ENCODE measurements at places on chromosomes 4 and X. TPM values are rescaled to one million over a fixed set of nuclear protein-coding genes. Genes with fewer than 3 reads are reported as not detected.

Gene HERC6
- total RNA-seq: 14.9 TPM

Gene UGT2A3
- 0.15 TPM for total RNA-seq

GRCh38 chr4:53121264-53121865, 244.5 kb downstream of the SCFD2 start:
- no peak overlapping the region for H3K27ac ChIP-seq
- H3K4me1 ChIP-seq: peaks cover 6% of the 10 kb centered on the region
- H3K4me3 ChIP-seq: no peak overlapping the region

DNA sequence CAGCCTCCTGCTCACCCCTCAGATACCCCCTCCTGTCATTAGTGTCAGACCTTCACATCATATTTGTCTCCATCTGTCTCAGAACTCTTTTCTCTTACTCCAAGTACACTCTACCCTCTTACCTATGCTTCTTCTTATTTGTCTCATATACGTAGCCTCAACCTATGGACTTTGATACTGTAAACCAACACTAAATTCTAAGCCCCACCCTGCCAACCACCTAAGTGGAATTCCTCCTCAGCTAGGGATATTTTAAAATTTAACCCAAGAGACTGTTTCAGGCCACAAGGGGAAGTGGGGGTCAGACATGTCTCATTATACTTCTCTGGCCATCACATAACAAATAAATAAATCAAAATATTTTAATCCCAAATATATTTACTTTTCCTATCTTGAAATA, 778.1 kb upstream of the GRID2 start:
- no peak for DNase-seq
- H3K27me3 ChIP-seq: no peaks in the 10 kb centered on the region
- H3K36me3 ChIP-seq: no peaks in the 10 kb centered on the region
- H3K27ac ChIP-seq: no peak overlapping the region

Gene TRIM61
- 3.0 TPM for total RNA-seq

DNA sequence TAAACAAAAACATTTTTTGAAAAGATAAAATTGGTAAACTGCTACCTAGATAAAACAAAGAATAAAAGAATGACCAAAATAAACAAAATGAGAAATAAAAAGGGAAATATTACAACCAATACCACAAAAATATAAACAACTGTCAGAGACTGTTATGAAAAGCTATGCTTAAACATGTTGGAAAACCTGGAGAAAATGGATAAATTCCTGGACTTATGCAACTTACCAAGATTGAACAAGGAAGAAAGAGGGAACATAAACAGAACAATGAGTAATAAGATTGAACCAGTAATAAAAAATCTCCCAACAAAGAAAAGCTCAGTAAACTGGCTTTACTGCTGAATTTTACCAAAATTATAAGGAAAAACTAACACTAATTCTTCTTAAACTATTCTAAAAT, 518.7 kb downstream of the GRXCR1 start:
- no peaks in the 10 kb centered on the region for H3K4me1 ChIP-seq
- H3K36me3 ChIP-seq: no peaks in the 10 kb centered on the region
- no peaks in the 10 kb centered on the region for H3K27me3 ChIP-seq
- no peak for DNase-seq
- H3K27ac ChIP-seq: no peak overlapping the region

Gene CT45A5
- total RNA-seq: not detected

Gene TBX22
- not detected for total RNA-seq

GRCh38 chr4:72951628-72952027, 117.9 kb downstream of the COX18 start:
- no peak overlapping the region for H3K27ac ChIP-seq
- no peaks in the 10 kb centered on the region for H3K27me3 ChIP-seq
- H3K36me3 ChIP-seq: no peaks in the 10 kb centered on the region
- no peaks in the 10 kb centered on the region for H3K4me1 ChIP-seq
- DNase-seq: no peak
- H3K4me3 ChIP-seq: no peak overlapping the region

Gene CHIC2
- 16.6 TPM for total RNA-seq

DNA sequence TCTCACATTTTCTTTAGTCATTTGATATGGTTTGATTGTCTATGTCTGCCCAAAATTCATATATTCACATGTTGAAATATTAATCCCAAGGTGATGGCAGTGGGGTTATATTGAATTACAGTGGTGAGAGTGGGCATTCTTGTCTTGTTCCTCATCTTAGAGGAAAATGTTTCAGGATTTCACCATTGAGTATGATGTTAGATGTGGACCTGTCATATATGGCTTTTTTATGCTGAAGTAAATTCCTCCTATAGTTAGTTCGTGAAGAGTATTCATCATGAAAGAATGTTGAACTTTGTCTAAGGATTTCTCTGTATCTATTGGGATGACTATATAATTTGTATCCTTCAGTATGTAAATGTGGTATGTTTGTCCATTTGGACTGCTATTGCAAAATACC, 512.3 kb upstream of the EPHA5 start:
- H3K36me3 ChIP-seq: no peaks in the 10 kb centered on the region
- no peak overlapping the region for H3K4me3 ChIP-seq
- no peaks in the 10 kb centered on the region for H3K4me1 ChIP-seq
- no peak overlapping the region for H3K27ac ChIP-seq
- no peak for DNase-seq

DNA sequence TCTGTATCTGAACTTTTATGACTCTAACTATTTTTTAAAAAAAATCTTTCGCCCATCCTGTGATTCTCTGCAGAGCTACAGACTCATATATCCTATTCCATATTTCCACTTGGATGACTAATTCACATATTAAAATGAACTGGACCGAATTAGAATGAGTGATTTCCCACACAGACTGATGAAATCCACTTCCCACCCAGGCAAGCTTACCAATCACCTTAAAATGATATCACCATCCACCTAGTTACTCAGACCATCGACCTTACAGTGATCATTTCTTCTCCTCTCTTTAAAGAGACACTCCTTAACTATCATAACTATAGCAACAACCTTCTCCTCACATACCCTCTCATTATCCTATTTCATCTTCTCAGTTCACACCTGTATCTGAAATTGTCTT, 34.1 kb upstream of the GUCY1B1 start:
- no peak overlapping the region for H3K4me3 ChIP-seq
- H3K4me1 ChIP-seq: no peaks in the 10 kb centered on the region
- H3K36me3 ChIP-seq: no peaks in the 10 kb centered on the region
- H3K27ac ChIP-seq: no peak overlapping the region
- H3K27me3 ChIP-seq: peaks cover 2% of the 10 kb centered on the region
- DNase-seq: no peak

DNA sequence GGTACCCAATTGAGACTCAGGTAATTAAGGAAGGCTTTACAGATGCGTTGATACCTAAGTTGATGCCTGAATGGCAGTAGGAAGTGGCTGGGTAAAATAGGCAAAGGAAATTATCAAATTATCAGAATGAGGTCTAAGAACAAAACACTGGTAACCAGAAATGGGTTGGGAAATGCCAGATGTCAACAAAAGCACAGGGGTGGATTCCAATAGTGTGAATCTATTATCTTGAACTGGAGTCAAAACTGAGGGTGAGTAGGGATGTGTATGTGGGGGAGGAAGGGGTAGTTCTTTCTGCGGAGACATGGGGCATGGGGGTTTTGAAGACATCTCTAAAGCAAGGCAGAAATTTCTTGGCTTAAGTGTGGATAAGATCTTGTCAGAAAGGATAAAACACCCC, 16.0 kb upstream of the SEPTIN6 start:
- H3K27me3 ChIP-seq: no peaks in the 10 kb centered on the region
- no peak overlapping the region for H3K27ac ChIP-seq
- H3K4me3 ChIP-seq: no peak overlapping the region
- H3K4me1 ChIP-seq: no peaks in the 10 kb centered on the region

DNA sequence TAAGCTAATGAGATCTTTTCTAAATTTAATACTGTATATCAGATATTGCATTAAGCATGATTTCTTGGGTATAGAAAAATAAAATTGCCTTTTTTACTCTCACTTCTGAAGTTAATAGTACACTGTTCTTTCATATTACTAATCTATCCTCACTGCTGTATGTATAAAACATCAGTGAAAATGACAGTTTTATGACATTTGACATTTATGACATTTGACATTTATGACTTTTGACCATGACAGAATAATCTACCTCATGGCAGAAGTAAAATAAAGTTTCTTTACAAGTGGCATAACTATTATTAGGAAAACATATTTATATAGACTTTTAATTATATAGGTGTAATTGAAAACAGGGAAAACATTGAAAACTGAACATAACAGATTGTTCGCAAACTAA, 13.3 kb downstream of the GRID2 start:
- no peaks in the 10 kb centered on the region for H3K4me1 ChIP-seq
- no peak for DNase-seq
- no peak overlapping the region for H3K4me3 ChIP-seq
- H3K27ac ChIP-seq: no peak overlapping the region
- no peaks in the 10 kb centered on the region for H3K27me3 ChIP-seq
- no peaks in the 10 kb centered on the region for H3K36me3 ChIP-seq

GRCh38 chr4:56684320-56685050, 3.4 kb upstream of the HOPX start:
- no peak overlapping the region for H3K4me3 ChIP-seq
- H3K4me1 ChIP-seq: peaks cover 3% of the 10 kb centered on the region
- no peaks in the 10 kb centered on the region for H3K27me3 ChIP-seq
- no peak for DNase-seq

DNA sequence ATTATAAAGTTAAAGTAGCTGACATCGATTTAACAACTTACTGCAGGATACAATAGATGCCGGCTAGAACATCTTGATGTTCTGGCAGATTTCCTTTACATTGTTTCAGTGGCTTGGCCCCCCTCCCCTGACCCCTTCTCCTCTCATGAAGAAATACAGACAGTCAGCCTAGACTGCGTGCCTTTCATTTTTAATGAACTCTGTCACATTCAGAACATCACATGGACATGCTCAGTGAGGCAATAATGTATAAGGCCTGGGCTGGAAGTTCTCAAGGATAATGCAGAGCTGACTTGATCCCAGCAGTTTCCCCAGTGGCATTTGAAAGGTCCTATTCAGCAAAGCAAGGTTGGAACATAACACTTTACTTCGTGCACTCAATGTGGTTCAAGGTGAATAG, 239.2 kb downstream of the ANK2 start:
- DNase-seq: no peak
- no peak overlapping the region for H3K27ac ChIP-seq
- no peak overlapping the region for H3K4me3 ChIP-seq

DNA sequence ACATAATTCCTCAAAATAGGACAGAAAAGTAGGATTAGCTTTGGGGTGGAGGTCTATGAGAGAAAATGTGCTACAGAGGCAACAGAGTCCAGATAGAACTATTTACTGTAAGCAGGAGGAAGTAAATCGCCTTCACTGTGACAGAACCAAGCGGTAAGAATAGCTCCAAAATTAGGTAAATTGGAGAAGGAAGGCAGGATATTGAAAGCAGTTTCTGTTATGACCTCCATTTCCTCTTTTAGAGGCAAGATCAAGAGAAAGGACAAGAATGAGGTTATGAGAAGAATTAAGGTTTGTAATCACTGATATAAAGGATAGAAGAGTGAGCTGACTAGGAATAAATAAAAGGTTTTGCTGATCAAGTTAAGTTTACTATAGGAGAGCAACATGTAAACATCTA, 44.1 kb upstream of the NEUROG2 start:
- H3K27me3 ChIP-seq: no peaks in the 10 kb centered on the region
- no peaks in the 10 kb centered on the region for H3K36me3 ChIP-seq
- no peak overlapping the region for H3K4me3 ChIP-seq

- H3K36me3 ChIP-seq: no peaks in the 10 kb centered on the region
- H3K4me3 ChIP-seq: no peak overlapping the region
- no peak overlapping the region for H3K27ac ChIP-seq
- DNase-seq: no peak
- H3K27me3 ChIP-seq: no peaks in the 10 kb centered on the region
- no peaks in the 10 kb centered on the region for H3K4me1 ChIP-seq
Observed at GRCh38 chr4:187606581-187606980, 389.0 kb upstream of the ZFP42 start.

Gene RXFP1
- total RNA-seq: 0.69 TPM

Data from ovary (tissue), 10 donors.